T-helper 17 cell (primary cell): ENCODE measurements at places on chromosomes 2 and 18.

DNA sequence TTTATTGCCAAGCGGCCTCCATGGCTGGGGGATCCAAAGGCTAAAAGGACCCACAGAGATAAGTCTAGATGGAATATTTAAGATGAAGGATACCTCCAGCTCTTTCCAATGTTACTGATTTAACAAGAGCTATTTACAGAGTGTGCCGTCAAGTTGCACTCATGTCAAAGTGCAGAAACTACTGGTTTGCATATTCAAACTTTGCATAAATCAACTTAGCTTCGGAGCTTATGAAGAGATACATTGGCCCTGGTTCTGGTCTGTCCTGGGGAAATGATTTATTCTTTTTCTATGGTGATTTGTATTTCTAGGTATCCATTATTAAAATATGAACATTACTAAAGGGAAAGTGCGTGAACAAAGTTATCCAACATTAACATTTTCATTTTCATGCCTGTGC, 14.4 kb upstream of the MYO5B start:
- H3K4me3 ChIP-seq, result no peak overlapping the region
- H3K36me3 ChIP-seq, result peaks cover 4% of the 10 kb centered on the region

DNA sequence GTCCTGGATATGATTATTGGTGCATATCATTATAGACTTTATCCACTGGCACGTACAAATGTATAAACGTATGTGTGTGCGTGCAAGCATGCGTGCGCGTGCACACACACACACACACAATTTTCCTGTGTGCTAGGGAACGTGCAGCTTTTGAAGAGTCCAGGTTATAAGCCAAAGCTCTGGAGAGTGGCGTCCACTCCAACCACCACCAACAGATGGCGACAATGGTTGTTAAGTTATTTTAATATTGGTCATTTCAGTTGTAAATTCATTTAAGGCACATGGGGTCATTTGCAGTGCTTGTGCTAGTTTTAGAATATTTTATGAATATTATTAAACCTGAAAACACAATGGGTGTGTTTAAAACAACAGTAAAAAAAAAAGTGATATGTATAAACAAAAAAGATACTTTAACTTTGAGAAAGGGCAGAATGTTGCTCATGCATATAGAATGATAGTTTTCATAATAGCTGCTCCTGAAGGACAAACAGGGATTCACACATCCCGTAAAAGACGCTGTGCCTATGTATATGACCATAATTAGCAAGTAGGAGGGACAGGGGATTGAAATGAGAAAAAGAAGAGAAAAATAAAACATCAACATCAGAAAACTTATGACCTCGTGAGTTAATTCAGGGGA, 124.2 kb upstream of the ITGB6 start:
- H3K4me3 ChIP-seq, result no peak overlapping the region
- no peaks in the 10 kb centered on the region for H3K27me3 ChIP-seq
- H3K4me1 ChIP-seq, result peaks cover 68% of the 10 kb centered on the region
- DNase-seq, result no peak
- H3K27ac ChIP-seq, result peak overlapping the region; percentile 84
- peaks cover 2% of the 10 kb centered on the region for H3K36me3 ChIP-seq

- H3K4me3 ChIP-seq, result no peak overlapping the region
- peaks cover 49% of the 10 kb centered on the region for H3K4me1 ChIP-seq
- DNase-seq, result no peak
- H3K27ac ChIP-seq, result peak overlapping the region; percentile 56
These were observed 77.2 kb upstream of the STK17B start for GRCh38 chr2:196248467-196249094.

- H3K27me3 ChIP-seq, result no peaks in the 10 kb centered on the region
- H3K4me1 ChIP-seq, result no peaks in the 10 kb centered on the region
- no peak overlapping the region for H3K4me3 ChIP-seq
These were observed 354.2 kb downstream of the CDH7 start for GRCh38 chr18:66105016-66105415.

DNA sequence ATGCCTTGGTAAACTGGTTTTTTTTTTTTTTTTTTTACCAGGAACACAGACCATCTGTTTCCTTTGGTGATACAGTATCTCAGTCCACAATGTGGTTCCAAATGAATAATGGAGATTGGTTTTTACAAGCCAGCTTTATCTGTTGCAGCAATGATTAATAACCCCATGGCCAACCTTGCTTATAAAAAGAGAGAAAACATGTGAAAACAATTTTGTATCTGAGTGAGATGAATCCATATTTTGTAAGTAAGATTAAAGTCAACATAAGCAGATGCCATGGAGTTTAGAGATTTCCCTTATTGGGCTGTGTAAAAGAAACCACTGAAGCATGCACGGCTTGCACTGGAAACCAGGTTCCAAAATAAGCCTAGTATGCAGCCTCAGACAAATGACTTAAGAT, 108.6 kb upstream of the CNTNAP5 start:
- H3K4me3 ChIP-seq, result no peak overlapping the region
- no peak overlapping the region for H3K27ac ChIP-seq

DNA sequence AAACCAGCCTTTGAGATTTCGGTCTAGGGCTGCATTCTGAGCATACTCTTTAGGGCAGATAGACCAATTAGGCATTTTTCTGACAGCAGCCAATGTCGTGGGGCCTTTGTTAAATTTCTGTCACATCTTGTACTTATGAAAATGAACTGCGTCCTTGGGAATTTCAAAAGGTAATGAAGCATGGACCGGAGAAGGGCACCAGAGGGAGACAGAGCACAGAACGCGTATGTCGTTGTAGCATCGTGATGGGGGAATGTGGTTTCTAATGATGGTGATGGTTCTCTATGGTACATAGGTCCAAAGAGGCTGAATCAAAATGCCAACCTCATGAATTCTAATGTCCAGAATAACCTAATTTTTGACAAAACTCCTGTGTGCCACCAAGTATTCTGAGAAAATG, 483.9 kb upstream of the CRIM1 start:
- no peaks in the 10 kb centered on the region for H3K4me1 ChIP-seq
- H3K36me3 ChIP-seq, result no peaks in the 10 kb centered on the region
- no peak overlapping the region for H3K27ac ChIP-seq

- H3K27ac ChIP-seq, result no peak overlapping the region
- peaks cover 41% of the 10 kb centered on the region for H3K27me3 ChIP-seq
- peaks cover 9% of the 10 kb centered on the region for H3K4me1 ChIP-seq
- peaks cover 9% of the 10 kb centered on the region for H3K36me3 ChIP-seq
- DNase-seq, result no peak
These were observed 16.4 kb downstream of the EMX1 start for GRCh38 chr2:72933646-72934151.

- peaks cover 13% of the 10 kb centered on the region for H3K36me3 ChIP-seq
- H3K27me3 ChIP-seq, result no peaks in the 10 kb centered on the region
- H3K4me1 ChIP-seq, result peaks cover 9% of the 10 kb centered on the region
- no peak overlapping the region for H3K27ac ChIP-seq
- no peak for DNase-seq
- H3K4me3 ChIP-seq, result no peak overlapping the region
These were observed 53.6 kb downstream of the FAM228A start for GRCh38 chr2:24228470-24228869.
